ENCODE measurements at places on chromosomes 2 and 18.
A peak's percentile ranks its signal among the peaks of the same experiment; 100 is the strongest.

GRCh38 chr18:44855681-44856080, 175.0 kb downstream of the SETBP1 start:
- no peak for DNase-seq

- peak; percentile 57 for DNase-seq
Measured at GRCh38 chr2:86249579-86250391, 50.5 kb downstream of the MRPL35 start.

GRCh38 chr2:64639691-64640090, 14.0 kb downstream of the SERTAD2 start:
- DNase-seq = no peak

DNA sequence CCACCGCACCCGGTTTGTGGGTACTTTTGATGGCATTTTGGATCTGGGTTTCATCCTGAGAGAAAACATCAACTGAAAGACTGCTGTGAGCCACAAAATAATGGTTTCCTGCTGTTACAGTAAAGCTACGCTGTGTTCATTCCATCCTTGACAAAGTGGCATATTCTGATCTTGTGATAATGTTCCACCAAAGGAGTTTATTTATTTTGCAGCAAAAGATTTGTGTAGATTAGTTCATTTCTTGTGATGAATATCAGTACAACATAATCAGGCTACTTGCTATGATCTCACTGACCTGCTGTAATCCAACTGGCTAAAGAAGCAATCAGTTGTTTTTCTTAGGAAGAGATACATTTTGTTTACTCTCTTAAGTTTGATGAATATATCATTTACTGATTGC, 45.0 kb downstream of the EEF1B2 start:
- no peak for DNase-seq

GRCh38 chr2:39563572-39563971, 102.1 kb upstream of the TMEM178A start:
- no peak for DNase-seq

DNA sequence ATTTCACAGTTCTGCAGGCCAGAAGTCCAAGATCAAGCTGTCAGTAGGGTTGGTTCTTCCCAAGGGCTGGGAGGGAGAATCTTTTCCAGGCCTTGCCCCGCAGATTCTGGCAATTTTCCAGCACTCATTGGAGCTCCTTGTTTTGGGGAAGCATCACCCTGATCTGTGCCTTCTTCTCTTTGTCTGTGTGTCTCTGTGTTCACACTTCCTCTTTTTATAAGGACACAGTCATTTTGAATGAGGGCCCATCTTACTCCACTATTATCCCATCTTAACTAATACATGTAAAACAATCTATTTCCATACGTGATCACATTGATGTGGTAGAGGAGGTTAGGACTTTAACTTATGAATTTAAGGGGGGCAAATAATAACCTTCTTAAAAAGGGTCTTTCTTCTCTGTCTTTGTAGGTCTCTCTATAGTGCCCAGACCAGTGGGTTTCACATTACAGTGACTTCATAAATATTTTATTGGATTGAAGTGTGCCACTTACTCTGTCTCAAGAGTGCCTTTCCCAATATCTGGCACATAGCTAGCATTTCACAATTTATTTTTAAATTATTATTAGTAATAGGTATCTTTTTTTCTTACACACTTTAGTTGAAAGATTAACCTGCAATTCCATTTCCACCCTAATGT, 68.9 kb upstream of the CBLN2 start:
- no peak for DNase-seq

- no peak for DNase-seq
Measured at GRCh38 chr2:36530178-36530982, 67.6 kb downstream of the FEZ2 start.

DNA sequence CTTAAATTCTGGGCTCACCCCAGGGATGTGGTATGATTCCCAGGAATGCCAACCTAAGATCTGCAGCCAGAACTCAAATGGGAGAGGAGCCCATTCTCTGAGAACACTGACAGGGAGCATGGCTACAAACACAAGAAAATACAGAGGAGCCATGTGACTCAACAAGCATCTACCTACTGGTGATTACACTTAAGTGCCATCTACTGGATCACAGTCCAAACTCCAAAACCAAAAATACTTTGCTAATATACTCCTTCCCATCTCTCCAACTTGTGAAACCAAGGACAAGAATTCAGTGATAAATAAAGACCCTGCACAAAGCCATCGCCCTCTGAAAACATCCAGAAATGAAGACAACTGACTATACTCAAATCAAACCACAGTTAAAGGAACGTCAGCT, 116.9 kb downstream of the NR4A2 start:
- no peak for DNase-seq

DNA sequence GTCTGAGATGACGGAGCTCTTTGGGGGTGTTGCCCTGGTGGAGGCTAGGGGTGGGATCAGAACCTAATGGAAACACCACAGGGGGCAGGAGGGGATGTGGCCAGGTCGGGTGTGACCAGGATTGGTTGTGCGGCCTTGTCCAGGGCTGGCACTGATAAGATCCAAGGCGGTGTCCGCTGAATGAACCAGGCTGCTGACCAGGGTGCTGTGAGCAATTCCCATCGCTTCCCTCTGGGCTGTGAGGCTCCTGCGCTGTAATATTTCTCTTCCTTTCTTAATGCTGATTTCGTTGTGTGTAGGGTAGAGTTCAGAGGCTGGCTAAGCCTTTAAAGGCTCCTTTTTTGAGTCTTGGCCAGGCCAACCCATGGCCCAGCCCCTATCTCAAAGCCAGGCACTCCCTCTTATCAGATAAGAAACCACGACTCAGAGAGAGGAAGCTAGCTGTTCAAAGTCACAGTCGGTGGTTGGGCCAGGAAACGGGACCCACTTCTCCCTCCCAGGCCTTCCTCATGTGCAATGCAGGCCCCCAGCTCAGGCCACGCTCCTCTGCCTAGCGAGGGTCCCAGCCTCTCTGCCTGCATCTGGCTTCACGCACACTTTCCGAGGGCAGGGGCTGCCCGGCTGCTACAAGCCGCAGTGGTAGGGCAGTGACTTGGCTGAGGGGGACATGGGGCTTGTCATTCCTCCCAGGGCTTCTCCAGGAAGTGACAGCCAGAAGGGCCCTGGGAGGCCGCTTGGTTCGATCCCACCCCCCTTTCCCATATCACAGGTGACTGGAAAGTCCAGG, 26.0 kb upstream of the FOSL2 start:
- DNase-seq = no peak

GRCh38 chr2:240383871-240384700, 51.4 kb upstream of the GPC1 start:
- no peak for DNase-seq

DNA sequence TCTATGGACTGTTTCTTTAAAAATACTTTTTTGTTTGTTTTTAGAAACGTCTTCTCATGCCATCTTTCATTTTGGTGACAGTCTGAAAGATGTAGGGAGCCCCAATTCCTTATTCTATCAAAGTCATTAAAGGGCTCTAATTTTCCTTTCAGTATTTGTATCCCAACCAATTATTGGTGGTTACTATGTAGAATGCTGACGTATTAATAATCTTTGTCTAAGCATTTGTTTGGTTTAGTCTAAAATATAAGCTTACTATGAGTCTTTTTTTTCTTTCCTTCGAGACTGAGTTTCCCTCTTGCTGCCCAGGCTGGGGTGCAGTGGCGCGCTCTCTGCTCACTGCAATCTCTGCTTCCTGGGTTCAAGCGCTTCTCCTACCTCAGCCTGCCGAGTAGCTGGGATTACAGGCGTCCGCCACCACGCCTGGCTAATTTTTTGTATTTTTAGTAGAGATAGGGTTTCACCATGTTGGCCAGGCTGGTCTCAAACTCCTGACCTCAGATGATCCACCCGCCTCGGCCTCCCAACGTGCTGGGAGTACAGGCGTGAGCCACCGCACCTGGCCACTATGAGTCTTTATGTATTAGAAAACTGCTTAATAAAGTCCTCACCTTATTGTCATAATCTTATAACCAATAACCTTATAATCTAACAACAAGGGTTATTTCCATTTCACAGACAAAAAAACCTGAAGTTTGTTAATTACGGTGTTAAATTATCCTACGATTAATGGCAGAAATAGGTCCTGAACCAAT, 849 bp upstream of the VRK2 start:
- DNase-seq = no peak

GRCh38 chr2:51013079-51013932, 18.6 kb downstream of the NRXN1 start:
- no peak for DNase-seq

GRCh38 chr2:137957033-137957432, 7.2 kb upstream of the HNMT start:
- peak; percentile 90 for DNase-seq

- no peak for DNase-seq
Measured at GRCh38 chr2:95391641-95392310, 10.7 kb upstream of the FAHD2A start.

- DNase-seq = no peak
Measured at GRCh38 chr2:43777306-43777926, 3.6 kb downstream of the DYNC2LI1 start.

- no peak for DNase-seq
Measured at GRCh38 chr2:189851174-189851826, 67.0 kb downstream of the PMS1 start.

- no peak for DNase-seq
Measured at GRCh38 chr2:205646680-205647079, 35.6 kb upstream of the NRP2 start.

GRCh38 chr2:45923701-45924100, 272.2 kb downstream of the PRKCE start:
- DNase-seq = no peak

DNA sequence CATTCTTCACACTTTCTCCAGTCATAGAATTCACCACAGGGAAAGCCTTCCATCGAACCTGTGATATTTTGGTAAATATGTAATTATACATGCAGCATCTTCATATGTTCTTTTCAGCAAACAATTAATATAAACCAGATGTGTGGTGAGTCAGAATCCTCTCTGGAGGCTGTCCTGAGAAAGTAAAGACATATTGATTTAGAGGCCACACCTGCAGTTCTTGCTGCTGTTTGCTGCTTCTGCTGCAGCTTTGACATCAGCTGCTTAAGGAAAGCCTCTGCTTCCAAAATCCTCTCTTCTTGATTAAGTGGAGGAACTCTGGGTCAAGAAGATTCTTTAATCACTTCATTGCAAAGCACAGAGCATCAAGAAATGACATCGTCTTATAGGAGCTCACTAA, 568.8 kb upstream of the ZEB2 start:
- no peak for DNase-seq

GRCh38 chr2:138713069-138713496, 67.1 kb downstream of the NXPH2 start:
- no peak for DNase-seq

GRCh38 chr18:9466846-9467245, 8.5 kb upstream of the RALBP1 start:
- no peak for DNase-seq

DNA sequence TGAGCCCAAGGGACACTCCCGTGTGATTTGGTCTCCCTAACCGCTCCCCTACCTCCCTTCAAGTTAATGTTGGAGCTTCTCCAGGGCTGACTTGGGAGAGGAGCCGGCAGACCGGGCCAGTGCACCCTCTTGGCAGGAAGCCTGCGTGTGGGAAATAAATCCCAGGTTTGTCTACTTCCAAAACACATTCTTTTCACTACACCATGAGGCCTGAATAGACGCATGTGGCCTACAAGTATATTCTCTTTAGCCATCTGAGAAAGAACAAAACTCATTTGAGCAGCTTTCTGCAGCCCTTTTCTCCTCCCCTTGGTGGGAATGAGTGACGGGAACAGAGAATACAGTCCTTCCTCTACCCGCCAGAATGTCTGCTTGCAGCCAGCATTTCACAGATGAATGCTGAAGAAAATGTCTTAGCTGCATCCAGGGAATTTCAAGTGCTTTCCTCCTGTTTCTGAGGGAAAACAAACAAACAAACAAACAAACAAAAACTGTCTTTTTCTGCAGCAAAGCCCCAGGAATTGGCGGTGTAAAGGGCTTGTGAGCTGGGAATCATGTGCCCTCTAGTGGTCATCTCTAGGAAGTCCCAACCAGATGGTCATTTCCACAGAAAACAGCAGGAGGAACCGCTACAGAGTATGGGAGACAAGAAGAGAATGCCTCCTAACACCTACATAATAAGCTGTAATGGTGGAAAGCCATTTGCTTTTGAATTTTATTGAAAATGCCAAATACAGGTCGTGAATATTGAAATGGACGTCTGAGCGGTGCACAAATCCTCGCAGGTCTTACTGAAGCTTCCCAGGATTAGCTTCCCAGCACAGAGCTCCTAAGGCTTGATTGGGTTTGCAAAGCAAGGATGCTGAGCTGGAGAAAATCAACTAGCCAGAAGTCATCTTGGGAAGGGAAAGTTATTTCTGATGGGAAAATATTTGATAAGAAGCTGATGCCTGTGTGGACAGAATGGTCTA, 41.2 kb upstream of the DAPL1 start:
- DNase-seq = peak; percentile 30

GRCh38 chr2:135256531-135257260, 204.6 kb downstream of the RAB3GAP1 start:
- DNase-seq = no peak

GRCh38 chr2:157471078-157471477, 27.2 kb upstream of the CYTIP start:
- DNase-seq = no peak

- DNase-seq = peak; percentile 78
Measured at GRCh38 chr18:67766930-67767329, 250.4 kb upstream of the DSEL start.

DNA sequence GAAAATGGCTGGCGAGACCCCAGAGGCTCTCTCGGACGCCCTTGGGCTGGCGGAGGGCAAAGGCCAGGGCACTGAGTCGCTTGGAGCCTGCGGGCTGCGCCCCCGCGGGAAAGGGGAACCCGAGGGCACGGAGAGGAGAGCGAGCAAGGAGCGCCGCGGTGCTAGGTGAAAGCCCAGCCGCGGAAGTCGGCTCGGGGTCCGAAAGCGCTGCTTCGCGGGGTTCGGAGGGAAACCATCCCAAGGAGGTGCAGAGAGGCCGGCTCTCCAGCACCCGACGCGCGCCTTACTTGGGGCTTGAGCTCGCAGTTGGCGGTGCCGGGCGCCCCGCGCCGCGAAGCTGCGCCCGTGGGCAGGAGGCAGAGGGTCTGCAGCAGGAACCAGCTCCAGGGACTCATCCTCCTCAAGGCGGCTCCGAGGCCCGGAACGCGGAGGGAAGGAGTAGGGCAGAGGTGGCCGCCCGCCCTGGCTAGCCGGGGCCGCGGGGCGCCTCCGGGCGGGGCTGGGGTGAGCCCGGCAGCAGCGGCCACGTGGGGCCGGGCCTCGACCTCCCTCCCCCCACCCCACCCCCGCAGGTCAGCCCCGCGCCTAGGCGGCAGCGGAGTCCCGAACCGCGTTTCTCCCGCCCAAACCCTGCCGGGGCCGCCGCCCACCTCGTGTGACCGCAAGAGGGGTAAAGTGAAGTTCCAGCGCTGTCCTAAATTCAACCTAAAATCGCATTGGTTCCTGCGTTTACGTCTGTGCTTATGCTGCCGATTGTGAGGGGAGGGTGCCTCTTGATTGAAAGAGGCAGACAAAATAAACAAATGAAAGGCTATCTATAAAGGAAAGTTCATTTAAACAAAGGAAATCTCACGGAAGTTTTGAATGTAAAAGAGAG, at the start of gene TRABD2A:
Gene TRABD2A, minus strand, starts transcription at position 440 of the 877 bp plus-strand sequence. Its CDS starts 45 bp downstream, at position 395.
- DNase-seq = no peak

DNA sequence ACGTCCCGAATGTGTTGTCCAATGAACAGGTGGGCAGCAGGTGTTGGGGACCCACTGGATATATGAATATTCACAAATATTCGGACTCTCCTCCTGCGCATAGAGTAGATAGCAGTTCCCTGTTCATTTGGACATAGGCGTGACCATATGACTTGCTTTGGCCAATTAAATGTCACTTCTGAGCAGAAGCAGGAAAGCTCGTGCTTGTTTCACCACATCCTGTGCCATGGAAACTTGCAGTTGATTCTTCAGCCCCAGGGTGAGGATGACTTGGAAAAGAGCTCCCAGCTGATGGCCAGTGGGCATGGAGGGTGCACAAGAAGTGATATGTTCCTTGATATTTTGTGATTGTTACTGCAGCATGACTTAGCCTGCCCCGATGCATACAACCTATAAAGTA, 52.6 kb downstream of the PTPRM start:
- no peak for DNase-seq

Measured in AG04450 (cell line).